Activated CD4-positive, CD25-positive, alpha-beta regulatory T cell (primary cell): ENCODE measurements at places on chromosomes 7 and 10.

GRCh38 chr7:81394029-81394428 lies 375.8 kb downstream of the HGF start:
- DNase-seq, result no peak

DNA sequence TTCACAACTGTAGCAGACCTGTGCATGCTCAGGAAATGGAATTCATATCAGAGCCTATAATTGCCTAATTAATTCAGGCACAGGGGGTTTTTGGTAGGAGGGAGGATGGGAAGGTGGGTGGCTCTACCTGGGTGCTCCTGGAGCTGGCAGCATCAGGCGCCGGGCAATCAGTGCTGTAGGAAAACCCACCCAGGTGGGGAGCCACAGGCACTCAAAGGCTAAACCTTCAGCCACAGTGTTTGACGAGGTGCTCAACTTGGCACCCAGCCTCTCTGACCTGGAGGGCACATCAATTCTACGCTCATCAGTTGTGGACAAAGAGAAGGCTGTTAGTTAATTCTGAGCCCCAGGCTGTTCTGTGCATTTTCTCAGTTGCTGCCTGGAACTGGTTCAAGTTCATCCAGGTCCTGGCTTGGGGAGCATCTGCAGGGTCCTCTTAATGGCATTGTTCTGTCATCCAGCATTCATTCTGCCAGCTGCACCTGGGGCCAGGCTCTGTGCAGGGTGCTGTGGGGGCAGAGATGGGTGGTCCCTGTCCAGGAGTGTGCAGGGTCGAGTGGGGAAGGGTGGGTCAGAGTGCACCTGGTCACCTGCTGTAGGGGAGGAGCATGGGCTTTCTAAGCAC lies 54.1 kb upstream of the NPTX2 start:
- no peak for DNase-seq

DNA sequence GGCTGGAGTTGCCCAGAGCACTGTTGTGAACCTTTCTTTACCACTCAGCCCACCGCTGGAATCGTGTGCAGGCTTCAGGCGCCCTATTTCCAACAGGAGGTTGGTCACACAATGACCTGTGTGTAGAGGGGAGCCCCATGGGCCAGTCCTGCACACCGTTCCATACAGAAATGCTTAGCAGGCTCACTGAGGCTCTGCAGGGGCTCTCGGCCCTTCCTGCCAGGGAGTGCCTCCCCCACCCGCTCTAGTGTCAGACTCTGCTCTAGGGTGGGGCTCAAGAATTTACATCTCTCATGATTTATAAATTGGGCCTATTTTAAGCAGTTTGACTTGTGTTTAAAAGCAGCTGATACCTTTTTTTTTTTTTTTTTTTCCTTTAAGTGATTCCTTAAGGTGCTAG lies 42.0 kb downstream of the SHH start:
- DNase-seq, result no peak

- DNase-seq, result no peak
Observed at GRCh38 chr7:3264693-3265339, 36.2 kb upstream of the SDK1 start.

- DNase-seq, result no peak
Observed at GRCh38 chr7:142385491-142386340, 127.9 kb upstream of the PRSS58 start.

GRCh38 chr10:43961523-43962345 lies 313.1 kb upstream of the ZNF32 start:
- no peak for DNase-seq

- no peak for DNase-seq
Observed at GRCh38 chr7:16528520-16528919, 1.9 kb downstream of the LRRC72 start.

- no peak for DNase-seq
Observed at GRCh38 chr7:44750921-44751571, 2.4 kb downstream of the ZMIZ2 start.

DNA sequence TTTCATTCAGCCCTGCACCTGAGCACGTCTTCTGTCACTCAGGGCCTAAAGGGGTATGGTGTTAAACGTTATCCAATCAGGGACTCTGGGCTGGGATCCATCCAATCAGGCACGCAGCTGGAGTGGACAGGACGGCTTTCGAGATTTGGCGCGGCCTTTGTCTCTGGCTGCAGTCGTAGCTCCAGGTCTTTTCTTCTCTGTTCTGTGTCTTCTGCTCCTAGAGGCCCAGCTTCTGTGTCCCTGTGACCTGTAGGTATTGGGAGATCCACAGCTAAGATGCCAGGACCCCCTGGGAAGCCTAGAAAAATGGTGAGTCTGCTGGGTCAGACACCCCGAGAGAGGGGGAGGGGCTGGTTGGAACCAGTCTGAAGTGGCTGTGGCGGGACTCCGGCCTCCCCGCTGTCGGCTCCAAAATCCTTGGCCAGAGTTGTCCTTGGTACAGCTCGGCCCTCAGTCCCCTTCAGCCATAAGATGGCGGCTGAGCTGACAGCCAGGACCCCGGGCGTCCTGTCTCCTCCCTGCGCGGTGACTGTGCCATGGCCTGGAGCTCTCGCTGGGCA lies 11.7 kb upstream of the ZNF680 start:
- no peak for DNase-seq

- no peak for DNase-seq
Observed at GRCh38 chr7:126449611-126450268, 803.0 kb downstream of the GRM8 start.

DNA sequence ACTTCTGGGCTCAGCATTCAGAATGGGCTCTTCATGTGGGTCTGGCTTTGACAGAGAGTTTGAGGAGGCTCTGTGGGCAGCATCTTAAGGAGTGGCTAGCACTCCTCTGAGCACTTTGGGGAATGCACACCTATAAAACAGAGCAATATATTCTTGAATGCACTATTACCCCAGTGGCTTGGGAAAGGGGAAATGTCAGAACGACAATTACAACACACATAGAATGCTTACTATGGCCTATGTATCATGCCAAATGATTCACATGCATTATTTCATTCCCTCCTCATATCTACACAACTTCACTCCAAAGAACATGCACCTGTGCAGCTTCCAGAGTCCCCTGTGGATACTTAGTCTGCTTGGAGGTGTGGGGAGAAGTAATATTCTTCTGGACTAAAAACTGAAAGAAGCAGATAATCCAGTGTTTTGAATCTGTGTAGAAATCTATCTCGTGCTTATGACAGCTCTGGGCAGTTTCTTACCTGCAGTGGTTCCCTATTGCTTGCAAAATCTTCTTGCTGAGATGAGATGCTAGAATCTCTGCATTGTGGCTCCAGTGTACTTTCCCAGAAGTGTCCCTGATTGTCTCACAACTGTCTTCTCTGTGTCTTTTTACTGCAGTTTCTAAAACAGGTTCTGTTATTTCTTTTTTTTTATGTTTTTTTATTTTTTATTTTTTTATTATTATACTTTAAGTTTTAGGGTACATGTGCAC lies 5.5 kb upstream of the MGAM start:
- no peak for DNase-seq

DNA sequence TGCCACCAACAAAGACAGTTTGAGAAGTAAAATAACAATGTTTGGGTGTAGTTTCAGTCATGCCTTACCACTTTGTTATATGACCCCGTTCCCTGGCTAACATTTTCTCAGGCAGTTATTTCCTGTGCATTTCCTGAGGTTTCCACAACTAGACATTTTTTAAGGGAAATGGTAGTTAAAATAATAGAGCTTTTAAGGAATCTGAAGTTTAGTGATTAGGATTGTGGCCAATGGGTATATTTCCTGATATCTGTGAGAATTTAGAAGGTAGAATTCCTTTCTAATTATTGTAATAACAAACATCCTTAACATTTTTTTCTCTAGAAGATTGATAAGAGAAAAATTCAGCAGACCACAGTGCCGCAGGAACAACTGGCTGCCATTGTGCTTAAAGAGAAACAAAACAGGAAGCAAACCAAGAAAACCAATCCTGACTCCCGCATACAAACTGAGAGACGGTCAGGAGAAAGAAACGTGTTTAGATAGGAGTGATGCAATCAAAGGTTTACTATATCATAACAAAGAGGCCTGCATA lies 193.6 kb downstream of the MBL2 start:
- no peak for DNase-seq

GRCh38 chr10:21452203-21452602 lies 73.3 kb downstream of the SKIDA1 start:
- DNase-seq, result no peak

DNA sequence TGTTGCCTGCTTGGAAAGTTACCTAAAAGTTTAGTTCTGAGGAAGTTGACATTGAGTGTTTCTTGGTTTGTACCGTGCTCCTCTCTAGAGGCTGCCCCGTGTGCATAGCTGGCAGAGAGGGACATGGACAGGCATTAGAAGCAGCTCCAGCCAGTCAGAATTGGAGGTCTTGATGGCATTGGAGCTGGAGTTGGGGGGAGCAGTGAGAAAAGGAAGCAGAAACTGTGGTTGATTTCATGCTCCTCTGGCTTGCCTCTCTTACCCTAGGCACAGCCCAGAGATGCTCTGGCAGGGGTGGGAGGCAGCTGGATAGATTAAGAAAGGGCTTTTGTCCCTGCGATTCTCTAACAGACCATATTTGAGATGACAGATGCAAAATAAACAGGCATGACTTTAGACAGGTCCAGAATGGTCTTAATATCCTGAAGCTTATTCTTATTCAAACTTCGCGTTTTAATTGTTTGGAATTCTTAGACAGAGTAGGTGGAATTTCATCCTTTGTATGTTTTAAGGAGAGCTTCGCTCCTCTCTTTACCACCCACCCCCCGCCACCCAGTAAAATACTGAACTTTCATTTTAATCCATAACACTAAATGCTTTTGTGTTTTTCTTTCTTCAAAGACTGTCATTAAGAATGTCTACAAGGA lies 73.5 kb upstream of the GLCCI1 start:
- DNase-seq, result no peak

DNA sequence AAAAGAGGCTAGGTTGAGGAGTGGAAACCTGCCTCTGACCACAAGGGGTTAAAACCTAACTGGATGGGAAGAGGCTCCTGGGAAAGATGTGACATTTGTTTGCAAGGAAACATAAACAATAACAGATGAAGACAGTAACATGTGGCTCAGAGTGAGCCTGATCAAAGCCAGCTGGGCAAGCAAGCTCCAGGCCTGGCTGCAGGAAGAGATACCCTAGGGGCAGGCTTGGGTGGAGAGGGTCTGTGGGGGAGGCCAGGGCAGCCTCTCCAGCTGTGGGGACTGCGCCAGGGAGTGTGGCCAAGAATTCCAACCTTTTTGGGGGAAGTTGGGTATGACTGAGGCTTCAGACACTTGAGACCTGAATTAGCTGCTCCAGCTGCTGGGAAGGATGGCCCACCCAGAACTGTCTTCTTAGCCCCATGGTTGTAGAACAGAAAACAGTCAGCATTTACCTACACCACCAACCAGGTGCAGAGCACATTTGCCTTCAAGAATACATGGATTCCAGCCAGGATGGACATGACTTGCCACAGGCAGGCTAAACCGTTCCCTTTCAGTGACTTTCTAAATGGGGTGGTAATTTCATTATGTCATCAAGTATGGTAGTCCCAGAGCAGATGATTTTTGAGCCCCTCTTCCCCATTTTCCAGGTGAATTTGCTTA lies 10.4 kb upstream of the FAM170B start:
- DNase-seq, result no peak

- no peak for DNase-seq
Observed at GRCh38 chr7:34135924-34136323, 230.6 kb downstream of the BMPER start.

- no peak for DNase-seq
Observed at GRCh38 chr7:140262242-140262903, 85.6 kb upstream of the KDM7A start.

- no peak for DNase-seq
Observed at GRCh38 chr10:17196573-17196972, 4.9 kb downstream of the TRDMT1 start.

DNA sequence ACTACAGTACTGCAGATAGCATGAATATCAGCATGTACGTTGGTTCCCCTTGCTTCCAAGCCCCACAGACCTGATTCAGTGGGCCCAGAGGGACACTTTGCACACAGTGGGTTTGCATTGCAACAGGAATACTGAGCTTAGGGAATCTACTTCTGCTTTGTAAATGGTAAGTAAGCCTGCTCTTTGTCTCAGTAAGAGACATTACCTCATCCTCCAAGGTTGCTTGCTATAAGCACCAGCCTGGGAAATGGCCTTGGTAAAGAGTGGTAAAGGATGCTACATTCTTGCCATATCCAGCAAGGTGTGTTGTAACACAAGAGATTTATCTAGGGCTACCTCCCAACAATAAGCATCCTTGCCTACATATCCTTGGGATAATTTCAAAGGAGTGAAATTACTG lies 730.5 kb downstream of the INHBA start:
- no peak for DNase-seq

- no peak for DNase-seq
Observed at GRCh38 chr10:130960531-130960930, 351.0 kb downstream of the TCERG1L start.

- no peak for DNase-seq
Observed at GRCh38 chr7:127034186-127034806, 218.4 kb downstream of the GRM8 start.
